ENCODE measurements at places on chromosomes 2 and 18.
A peak's percentile ranks its signal among the peaks of the same experiment; 100 is the strongest.

GRCh38 chr2:102578376-102578775 lies 41.0 kb upstream of the SLC9A2 start:
- DNase-seq, result no peak

DNA sequence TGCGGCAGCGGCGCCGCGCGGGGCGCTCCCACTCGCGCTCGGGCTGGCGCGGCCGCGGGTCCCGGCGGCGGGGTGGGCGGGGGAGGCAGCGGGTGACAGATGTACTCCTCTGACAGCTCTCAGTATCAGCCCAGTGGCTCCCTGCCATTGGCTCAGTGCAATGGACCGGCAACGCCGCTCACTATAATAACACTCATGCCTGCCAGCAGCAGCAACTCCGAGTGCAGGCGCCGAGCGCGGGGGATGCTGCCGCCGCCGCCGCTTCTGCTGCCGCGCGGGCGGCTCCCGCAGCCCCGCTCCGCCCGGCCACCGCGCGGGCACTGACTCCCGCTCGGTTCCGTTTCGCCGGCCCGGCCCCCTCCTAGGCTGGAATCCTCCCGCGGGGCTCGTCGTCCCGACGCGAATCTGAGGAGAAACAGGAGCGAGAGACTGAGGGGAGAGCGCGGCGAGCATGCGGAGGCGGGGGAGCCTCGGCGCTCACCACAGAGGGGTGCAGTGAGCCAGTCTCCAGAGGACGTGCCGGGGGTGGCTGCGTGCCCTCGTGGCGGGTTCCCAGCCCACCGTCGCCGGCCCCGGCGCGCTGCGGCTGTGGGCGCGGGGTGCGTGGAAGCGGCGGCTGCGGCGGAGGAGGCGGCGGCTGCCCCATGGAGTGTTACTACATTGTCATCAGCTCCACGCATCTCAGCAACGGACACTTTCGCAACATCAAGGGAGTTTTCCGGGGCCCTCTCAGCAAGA lies at the start of gene ZNF804A:
TSS of gene ZNF804A (plus strand) at position 214 of the 738 bp plus-strand sequence. CDS start at position 645, 431 bp downstream.
- DNase-seq, result peak; percentile 63

DNA sequence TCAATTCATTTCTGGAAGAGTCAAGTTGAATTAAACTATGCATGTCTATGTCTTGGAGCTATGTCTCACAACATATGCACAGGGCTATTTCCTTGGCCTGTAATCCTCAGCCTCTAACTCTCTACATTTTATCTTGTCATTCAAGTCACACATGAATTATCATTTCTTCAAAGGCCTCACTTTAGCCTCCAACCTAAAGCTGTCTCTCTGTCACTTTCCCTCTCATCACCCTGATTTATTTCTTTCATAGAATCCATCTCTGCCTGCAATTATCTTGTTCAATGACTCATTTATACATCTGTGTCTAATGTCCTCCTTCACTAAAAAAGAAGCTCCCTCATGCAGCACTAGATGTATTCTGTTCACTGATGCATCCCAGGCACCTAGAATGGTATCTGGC lies 614.2 kb upstream of the REG3G start:
- no peak for DNase-seq

- DNase-seq, result no peak
Measured at GRCh38 chr2:88028931-88029330, 12.6 kb upstream of the RNU2-63P start.

DNA sequence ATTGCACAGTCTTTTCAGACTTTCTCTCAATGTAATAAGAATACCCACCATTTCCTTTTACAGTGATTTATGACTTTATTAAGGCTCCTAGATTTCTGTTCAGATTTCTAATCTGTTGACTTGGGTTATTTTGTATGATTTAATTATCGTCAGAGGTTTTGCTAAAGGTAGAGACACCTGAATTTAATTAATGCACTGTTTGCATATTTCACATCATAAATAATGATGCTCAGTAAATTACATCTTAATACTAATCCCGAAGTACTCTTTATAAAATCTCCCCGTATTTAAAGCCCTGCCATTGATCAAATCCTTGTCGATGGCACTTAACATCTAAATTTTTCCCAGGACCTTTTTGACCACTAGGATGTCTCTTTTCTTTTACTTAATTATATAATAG lies 399.9 kb downstream of the MEIS1 start:
- DNase-seq, result no peak

- DNase-seq, result peak; percentile 18
Measured at GRCh38 chr18:42640160-42640559, 475.3 kb downstream of the RIT2 start.

- no peak for DNase-seq
Measured at GRCh38 chr2:75317802-75318201, 118.5 kb upstream of the TACR1 start.

DNA sequence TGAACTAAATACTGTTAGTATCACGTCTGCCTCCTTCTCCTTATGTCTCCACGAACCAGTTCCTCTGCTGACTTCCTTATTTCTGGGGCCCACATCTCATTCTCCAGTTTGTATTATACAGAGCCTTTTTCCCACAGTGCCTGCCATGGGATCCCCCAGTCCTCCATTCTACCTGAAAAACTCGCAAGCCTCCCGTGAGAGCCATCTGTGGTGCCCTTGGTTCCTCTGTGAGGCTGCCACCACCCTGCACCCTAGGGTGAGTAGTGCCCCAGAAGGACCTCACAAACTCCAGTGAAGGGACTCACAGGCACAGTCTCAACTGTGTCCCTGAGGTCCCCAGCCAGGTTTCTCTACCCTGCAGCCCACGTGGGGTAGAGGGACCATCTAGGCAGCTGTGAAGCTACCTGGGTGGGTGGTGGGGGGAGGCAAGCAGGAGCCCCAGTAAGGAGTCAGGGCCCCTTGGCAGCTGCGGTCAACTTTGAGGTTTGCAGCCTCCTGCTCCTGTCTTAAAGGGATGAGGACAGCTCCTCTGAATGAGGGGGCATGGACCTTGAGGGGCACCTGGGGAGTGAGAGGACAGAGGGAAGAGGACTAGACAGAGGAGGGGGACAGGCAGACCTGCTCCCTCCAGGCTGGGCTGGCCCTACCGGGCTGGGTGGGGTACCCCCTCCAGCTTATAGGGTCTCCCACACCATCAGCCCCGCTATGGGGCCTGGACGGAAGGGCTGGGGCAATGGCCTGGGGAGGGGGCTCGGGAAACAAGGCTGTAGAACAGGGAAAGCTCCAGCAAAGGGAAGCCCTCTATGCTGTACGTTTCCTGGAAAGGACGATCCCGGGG lies 1.0 kb downstream of the PSTPIP2 start:
- no peak for DNase-seq

- no peak for DNase-seq
Measured at GRCh38 chr2:28901841-28902240, 7.4 kb downstream of the WDR43 start.

DNA sequence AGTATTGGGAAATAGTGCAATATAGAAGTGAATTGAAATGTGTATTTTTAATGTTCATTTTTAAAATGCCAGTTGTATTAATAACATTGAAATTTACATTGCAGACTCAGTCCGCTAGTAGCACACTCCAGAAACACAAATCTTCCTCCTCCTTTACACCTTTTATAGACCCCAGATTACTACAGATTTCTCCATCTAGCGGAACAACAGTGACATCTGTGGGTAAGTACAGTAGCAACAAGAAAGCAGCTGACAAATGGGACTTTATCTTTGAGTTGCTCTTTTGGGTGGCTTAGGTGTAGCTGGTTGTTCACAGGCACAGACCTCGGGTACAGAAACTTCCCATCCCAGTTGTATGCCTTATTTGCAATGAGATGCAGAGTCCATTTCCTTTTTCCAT lies 118.2 kb upstream of the IL1R2 start:
- no peak for DNase-seq

DNA sequence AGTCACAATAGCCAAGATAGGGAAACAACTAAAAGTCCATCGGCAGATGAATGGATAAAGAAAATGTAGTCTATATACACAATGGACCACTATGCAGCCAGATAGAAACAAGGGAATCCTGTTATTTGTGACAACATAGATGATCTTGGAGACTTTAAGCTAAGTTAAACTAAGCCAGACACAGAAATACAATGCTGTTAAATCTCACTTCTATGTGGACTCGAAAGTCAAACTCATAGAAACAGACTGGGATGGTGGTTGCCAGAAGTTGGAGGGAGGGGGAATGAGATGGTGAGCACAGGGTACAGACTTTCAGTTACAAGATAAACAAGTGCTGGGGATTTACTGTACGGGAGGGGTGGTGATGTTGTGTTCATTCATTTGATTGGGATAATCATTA lies 5.4 kb upstream of the CNDP1 start:
- DNase-seq, result no peak

DNA sequence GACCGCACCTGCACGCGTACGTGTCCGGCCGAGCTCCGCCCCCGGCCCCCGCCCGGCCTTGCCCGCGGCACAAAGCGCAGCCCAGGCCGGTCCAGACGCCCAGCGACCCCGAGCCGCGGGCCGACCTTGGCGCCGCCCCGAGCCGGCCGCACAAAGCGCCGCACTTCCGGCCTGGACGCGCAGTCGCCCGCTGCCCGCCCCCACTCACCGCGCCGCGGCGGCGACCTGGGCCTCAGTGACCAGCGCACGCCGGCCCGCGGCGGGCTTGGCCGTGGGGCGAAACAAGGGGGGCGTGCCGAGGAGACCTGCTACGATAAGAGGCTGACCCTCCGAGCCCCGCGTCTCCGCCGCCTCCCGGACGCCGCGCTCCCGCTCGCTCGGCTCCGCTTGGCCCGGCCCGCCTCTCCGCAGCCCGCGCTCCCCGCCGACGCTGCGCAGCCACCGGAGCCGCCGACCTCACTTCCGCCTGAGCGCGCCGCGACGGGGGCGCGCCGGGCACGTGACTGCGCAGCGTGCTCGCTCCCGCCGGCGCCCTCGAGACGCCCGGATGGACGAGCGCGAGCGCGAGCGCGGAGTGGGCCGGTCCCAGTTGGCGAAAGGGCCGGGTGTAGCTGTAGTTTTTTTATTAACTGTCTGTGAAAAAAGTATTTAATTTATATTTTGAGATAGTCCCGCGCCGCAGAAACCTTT lies at the start of gene FAM168B:
TSS of gene FAM168B (minus strand) at position 455 of the 690 bp plus-strand sequence. CDS start 10,814 bp downstream, outside the sequence.
- DNase-seq, result peak; percentile 81

- no peak for DNase-seq
Measured at GRCh38 chr2:31131871-31132270, 6.4 kb downstream of the GALNT14 start.

GRCh38 chr2:236525411-236525997 lies 44.1 kb upstream of the ACKR3 start:
- peak; percentile 46 for DNase-seq

DNA sequence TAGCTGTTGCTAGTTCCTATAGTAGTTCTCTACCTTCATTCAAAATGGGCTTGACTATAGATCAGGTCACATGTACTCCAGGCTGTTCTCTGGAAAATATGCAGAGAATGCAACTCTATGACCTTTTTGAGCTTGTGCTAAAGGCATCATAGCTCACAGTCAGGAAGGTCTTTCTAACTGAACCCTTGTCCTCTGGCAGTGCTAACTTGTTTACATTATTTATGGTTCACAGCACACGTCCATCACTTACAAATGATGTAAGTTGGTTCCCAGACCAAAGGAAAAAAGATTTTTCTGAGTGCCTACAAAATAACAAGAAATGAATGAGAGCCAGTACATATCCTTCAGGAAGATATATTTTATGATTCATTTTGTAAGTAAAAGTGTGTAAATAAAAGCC lies 236.1 kb downstream of the GCA start:
- DNase-seq, result peak; percentile 14

- DNase-seq, result peak; percentile 93
Measured at GRCh38 chr2:24816884-24817283, 23.7 kb downstream of the CENPO start.

DNA sequence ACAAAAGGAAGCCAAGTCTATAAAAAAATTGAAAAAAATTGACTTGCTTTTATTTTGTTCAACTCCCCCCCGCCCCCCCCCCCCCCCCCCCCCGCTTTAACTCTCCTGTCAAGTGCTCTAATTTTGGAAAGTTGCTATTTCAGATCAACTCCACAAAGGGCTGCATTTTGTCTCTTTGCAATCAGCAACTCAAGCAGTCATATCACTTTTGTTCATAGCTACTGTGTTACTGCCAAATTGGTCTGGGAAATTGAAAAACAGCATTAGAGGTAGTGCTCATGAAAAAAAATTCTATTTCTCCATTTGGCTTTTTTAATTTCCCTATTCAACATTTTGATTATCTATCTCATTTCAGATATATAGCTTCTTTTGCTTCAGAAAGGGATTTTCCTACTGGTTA lies 531.8 kb downstream of the LRP1B start:
- DNase-seq, result no peak

DNA sequence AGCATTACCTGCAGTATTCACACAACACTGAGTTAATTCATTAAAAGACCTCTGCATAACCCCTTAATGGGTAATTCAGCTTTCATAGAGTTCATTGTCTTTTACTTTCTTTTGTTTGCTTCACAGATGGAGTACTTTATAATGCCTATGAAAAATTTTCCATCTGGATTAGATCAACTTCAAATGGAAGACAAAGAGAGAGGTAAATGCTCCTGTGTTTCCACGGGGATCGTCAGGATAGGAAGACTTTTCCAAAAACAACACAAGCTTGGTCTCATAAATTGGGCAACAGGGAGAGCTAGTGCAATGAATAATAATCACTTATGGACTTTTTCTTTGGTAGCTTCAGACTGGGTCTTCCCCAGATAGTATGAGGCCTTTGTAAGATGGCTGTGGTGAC lies 100.7 kb downstream of the ICOS start:
- DNase-seq, result no peak

- no peak for DNase-seq
Measured at GRCh38 chr2:145161656-145162055, 641.7 kb upstream of the ZEB2 start.

DNA sequence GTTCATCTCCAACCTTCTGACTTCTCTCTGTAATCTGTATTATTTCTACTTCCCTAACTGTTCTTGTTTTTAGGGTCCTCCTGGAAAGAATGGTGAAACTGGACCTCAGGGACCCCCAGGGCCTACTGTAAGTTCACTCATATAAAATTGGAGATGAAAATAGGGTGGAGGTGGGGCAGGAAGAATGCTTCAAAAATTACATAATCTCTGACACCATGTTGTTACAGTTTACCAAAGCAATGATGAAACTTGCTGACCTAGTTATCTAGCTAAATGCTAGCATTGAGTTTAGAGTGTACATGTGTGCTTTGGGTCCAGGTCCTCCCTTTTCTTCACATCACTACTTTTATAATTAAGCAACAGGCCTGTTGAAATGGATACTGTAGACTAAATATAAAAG lies 23.1 kb downstream of the COL3A1 start:
- no peak for DNase-seq

DNA sequence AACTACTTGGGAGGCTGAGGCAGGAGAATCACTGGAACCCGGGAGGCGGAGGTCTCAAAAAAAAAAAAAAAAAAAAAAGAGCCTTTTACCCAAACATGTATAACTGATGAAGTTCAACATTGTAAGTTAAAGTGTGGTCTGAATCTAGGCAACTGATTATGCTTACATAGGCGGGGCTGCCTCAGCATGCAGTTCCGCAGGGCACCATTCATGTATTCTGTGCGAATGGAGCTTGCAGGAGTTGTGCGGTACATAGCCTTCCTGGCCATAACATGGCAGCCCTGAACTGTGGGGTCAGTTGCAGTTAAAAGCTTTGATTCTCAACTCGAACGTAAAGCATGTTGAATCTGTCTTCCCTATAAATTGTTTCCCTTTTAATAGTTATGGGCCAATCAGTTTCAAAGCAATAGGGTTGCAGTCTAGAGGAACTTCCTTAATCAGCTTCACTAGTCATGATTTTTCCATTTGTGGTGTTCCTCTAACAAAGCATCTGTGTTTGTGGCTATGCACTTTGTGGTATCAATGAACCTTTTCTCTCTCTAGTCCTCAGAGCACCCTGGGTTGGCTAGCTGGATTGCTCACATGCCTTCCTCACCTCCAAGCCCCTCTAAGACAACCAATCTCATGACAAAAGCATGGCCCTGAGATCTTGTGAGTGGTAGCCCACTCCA lies 30.6 kb upstream of the CEP68 start:
- DNase-seq, result peak; percentile 7

Data from astrocyte (in vitro differentiated cells and primary cell).